Stimulated activated CD4-positive, alpha-beta T cell treated with anti-CD3 and anti-CD28 coated beads, Interleukin-15, amount 100 ng/mL, for 1 hour (primary cell): ENCODE measurements at places on chromosomes 12 and 14.

DNA sequence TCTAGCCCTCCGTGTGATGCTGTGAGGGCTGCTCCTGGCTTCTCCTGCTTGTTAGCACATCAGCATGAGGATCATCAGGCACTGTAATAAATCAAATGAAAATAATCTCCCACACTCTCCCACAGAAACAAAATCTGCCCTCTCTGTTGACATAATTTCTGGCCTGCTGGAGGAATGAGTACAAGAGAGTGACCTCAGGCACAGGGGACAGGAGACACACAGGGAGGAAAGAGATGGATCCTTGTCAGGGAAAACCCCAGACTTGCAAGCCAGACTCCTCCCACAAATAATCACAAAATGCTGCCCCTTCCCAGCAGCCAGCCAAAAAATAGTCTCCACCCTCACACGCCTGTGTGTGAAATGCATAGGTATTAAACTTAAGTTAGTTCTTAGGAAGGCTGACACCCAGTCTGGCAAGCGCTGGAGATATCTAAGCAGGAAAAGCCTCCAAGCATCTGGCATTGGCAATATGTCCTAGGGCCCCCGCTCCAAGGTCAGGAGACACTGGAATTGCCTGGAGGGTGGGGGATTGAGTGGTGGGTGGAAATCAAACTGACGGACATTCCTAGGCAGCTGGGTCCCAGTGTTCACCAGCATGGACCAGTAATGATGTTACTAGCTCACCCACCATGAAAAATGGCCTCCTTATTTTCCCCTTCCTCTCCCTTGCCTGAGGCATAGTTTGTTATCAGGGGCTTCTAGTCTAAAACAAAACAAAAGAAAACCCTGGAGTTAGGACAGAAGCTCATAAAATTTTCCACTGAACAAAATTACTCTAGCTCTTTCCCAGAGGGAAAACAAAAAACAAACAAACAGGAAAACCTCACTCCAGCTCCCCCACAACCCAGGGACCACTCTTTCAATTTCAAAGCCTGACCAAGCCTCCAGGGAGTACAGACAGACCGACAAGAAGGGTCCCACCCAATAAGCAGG, 22.0 kb downstream of the SMUG1 start:
- DNase-seq: no peak

DNA sequence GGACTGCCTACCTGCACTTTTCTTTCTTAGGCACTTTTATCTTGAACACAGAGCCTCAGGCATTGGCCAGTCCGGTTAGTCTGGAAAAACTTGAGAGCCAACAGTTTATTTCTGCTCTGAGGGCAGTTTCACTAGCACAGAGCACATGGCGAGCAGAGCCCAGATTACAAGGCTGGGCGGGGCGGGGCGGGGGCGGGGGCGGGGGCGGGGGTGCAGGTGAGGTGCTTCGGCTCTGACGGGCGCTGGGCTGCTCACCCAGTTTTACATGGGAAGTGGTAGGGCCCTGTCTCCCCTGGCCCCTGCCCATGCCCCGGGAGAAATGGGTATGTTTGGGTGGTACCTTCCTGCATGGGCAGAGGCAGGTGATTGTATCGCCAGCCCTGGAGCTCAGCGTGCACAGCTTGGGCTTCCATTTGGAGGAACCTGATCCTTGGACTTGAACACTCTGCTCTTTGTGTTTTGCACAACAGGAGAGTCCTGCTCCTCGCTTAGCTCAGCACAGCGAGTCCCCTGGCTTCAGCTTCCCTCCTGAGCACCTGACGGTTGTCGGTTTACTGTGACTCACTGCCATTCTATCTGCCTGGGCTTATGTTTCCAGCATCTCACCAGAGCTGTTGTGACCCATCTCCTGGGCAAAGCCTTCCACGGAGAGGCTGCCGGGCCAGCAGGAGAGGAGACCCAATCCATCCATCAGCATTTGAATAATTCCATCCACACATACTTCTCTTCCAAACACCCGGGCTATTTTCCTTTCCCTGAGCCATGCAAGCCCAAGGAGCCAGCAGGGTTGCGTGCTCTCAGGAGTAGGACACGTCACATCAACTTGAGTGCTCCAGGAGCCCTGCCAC, 108.5 kb downstream of the ARF6 start:
- DNase-seq: peak; percentile 42

- no peak for DNase-seq
These were observed 921.3 kb downstream of the NRXN3 start for GRCh38 chr14:79091381-79091963.

DNA sequence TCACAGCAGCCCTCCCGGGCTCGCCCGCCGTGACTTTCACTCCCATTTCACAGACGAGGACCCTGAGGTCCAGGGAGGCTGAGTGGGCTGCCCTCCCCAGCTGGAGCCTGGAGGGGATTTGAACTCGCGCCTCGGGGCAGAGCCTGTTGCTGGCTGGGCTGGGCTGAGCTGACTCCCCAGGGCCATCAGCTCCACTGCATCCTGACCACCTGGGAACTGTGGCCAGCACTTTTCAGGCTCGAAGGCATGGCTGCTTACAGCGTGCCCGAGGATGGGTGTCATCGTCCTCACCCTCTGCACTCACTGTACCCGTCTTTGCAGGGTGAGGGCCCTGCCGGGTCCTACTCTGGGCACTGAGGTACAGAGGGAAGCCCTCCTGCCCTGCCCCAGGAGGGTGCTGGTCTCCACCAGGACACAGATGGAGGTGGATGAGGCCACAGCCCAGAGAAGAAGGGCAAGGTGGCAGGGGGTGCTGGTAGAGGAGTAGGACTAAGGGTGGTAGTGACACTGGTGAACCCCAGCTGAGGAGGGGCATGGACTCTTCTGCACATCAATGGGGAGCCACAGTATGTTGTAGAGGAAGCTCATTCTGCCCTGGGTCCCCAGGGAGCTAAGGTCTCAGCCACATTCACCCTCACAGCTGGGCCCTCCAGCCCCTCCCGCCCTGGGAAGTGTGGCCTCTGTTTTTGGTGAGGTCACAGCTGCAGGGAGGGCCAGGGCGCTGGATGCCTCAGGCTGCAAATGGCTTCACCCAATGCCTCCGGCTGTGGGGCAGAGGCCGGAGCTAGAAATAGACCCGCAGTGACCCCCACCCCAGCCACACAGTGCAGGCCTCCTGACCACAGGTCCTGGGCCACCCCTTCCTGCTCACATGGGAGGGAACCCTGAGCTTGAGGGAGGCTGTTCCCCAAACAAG, 365.1 kb upstream of the SFSWAP start:
- DNase-seq: no peak

GRCh38 chr12:122979908-122980182, 636 bp upstream of the ARL6IP4 start:
- no peak for DNase-seq

GRCh38 chr14:72847721-72848120, 46.2 kb downstream of the DPF3 start:
- no peak for DNase-seq

DNA sequence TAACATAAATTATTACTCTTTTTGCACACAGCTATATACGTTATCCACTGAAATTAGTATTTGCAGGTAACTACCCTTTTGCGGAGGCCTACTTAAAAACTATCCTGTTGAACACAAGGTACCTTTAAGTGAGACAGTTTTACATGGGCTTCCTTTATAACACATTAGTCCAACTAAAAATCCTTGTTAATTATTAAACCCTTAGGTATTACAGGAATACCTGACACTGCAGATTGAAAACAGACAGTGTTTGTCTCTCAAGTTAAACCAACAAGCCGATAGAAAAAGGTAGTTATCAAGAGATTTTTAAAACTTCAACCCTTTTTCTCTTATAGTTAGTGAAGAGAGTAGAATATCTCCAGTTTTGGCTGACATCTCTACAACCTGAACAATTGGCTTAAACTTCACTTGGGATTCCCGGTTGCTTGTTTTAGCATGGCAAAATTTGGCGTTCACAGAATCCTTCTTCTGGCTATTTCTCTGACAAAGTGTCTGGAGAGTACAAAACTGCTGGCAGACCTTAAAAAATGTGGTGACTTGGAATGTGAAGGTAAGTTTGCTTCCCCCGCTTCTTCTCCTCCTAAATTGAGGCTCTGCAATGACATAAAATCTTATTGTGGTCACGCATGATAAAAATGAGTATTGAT, at the start of gene MIA2:
Gene MIA2 (plus strand): TSS at position 236 of the 647 bp plus-strand sequence. CDS start 200 bp downstream, at position 436.
- DNase-seq: no peak

GRCh38 chr14:64725879-64726584, 21.8 kb downstream of the PLEKHG3 start:
- DNase-seq: no peak

- DNase-seq: no peak
These were observed 153.1 kb downstream of the HMGA2 start for GRCh38 chr12:65977384-65977783.

- DNase-seq: no peak
These were observed 207.7 kb downstream of the RAD51B start for GRCh38 chr14:68027276-68027675.

GRCh38 chr14:93234798-93235197, 27.7 kb downstream of the UBR7 start:
- no peak for DNase-seq

DNA sequence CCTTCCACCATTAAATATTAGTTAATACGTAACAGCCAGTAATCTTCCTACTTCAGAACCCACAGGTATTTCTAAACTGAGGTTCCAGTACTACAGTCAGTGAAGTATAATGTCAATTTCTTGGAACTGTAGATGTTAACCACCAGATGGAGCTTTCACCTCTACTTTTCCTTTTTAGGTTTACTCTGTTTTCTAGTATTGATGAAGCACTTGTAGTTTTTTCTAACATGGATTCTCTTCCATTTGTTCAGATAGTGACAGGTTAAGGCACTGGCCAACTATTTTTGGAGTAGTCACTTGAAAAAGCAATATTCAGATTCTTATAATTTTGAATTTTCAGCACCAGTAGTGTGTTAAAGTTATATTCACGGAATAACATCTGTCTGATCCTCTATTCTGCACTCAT, 4.6 kb upstream of the SEC23A start:
- no peak for DNase-seq

- DNase-seq: no peak
These were observed 7.9 kb upstream of the VAMP1 start for GRCh38 chr12:6478416-6478815.

- no peak for DNase-seq
These were observed 419.7 kb downstream of the ADAMTS20 start for GRCh38 chr12:43132291-43132690.

DNA sequence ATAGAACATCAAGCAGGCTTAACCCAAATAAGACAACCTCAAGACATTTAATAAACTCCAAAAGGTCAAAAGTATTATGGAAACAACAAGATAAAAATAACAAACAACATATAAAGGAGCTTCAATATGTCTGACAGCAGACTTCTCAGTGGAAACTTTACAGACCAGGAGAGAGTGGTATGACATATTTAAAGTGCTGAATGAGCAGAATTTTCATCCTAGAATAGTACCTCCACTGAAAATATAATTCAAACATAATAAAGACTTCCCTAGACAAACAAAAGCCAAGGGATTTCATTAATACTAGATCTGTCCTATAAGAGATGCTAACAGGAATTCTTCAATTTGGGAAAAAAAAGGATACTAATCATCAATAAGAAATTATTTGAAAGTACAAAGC, 1005.0 kb downstream of the TMTC2 start:
- DNase-seq: no peak

DNA sequence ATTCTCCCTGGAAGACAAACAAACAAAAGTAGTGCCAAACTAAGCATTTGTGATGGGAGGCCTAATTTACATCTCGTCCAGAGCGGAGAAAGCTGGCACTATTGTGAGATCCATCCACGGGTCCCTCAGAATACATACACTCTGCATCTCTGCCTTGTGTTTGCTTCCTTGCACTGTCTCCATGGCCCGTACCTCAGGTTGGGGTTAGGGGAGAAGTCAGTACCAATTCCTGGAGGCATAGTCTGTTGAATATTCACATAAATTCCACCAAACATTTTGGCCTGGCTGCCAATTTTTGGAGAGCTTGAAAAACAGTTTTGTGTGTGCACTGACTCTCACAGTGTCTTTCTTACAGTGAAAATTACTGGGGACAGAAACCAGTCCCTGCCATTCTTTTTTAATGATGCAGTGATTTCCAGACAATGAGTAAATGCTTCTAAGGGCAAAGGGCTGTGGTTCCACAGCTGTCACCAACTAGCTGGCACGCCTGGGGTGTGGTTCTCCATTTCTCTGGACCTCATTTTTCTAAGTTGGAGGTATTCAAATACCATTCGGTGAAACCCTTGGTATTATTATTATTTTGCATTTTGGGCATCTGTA, 119.7 kb upstream of the HIF1A start:
- DNase-seq: no peak

DNA sequence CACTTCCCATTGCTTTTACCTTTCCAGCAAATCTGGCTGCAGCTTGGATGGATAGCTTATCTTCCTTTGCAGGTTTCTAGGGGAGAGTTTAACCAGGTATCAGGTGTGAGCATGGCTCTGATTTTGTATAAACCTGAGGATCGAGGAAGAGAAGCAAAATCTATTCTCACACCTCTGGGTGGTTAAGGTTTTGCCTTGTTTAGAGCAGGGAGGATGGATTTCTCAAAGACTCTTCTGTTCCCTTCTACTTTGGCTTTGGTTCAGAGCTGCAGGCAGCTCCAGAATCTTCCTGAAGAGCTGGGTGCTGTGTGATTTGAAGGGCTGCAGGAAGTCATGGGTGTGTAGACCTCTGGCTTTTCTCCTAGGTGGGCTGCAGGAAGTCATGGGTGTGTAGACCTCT, 1.7 kb downstream of the JDP2 start:
- DNase-seq: no peak

GRCh38 chr12:121117226-121117777, 15.4 kb upstream of the P2RX7 start:
- no peak for DNase-seq

GRCh38 chr14:104830781-104831180, 29.9 kb downstream of the ZBTB42 start:
- DNase-seq: no peak

- no peak for DNase-seq
These were observed 10.7 kb upstream of the SLC6A13 start for GRCh38 chr12:273382-273781.

GRCh38 chr12:3207175-3207574, 130.0 kb downstream of the TSPAN9 start:
- no peak for DNase-seq

DNA sequence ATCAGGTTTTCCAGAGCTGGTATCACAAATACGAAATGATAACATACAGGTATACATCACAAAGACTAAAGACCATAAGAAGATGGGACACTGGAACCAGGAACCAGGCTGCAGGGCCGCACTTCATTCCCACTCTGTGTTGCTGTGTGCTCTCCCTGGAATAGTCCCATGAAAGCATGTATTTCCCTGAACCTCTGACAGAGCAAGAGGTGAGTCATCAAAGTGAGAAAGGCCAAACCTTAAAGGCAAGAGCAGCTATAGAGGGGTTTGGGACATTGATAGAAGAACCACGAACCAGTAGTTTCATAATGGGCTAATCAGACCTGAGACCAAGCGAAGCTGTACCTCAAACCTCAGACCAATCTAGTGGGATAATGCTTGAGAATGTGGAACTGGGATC, 283.0 kb upstream of the PRKD1 start:
- DNase-seq: no peak

GRCh38 chr14:92964124-92965109, 41.5 kb downstream of the CHGA start:
- DNase-seq: no peak
